Brain pericyte (primary cell): ENCODE measurements at places on chromosomes 11 and 22.

GRCh38 chr11:19101796-19102520 lies 15.0 kb upstream of the ZDHHC13 start:
- no peak for DNase-seq

DNA sequence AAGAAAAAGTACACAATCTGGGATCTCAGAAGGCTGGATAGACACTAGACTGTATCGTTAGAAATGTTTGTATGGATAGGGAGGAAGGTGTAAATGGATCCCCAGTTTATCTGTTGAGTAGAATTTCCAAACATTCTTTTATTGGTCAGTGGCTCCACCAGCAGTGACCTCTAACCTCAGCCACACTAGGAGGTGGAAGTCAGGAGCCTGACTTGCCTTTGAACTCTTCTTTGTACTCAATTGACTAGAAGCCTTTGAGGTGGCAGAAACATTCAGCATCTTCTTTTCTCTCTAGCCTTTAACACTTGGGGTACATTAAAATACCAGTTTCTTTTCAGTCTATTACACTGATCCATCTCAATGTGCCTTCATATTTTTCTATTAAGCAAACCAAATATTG lies 39.1 kb downstream of the EXT2 start:
- no peak for DNase-seq

- no peak for DNase-seq
These were observed 49.5 kb downstream of the ARFGAP2 start for GRCh38 chr11:47127213-47127612.

GRCh38 chr11:133918608-133919260 lies 38.0 kb downstream of the IGSF9B start:
- DNase-seq: no peak
